ENCODE measurements at places on chromosomes 1 and 21.

DNA sequence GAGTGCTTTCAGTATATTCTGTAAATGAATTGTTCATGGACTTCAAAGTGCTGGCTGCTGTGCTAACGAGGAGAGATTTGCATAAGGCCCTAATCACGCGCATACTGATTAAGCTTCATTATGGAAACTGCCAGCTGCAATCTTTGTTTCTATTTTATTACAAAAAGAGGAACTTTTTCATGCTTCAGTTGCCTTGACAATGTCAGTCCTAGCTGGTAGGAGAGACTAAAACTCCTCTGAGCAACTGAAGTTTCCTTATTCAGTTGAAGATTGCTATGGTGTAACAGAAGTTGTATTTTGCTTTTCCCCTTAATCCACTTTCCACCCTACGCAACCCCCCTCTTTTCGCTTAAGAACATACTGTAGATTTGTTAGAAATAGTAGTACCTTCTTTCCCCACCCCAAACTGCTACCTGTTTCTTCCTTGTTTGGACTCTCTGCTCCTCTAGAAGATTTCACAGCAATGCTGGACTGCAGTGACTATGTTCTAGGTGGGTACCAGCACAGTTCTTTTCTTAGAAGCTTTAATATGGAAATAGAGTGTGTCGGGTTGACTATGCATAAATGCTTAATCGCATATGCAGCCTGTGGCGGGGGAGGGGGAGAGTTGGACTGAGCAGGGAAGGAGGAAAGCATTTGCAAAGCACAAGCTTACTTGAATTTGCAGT, 108.3 kb downstream of the POU2F1 start:
- no peak for DNase-seq

GRCh38 chr1:88302843-88303486, 381.1 kb upstream of the PKN2 start:
- no peak for DNase-seq

DNA sequence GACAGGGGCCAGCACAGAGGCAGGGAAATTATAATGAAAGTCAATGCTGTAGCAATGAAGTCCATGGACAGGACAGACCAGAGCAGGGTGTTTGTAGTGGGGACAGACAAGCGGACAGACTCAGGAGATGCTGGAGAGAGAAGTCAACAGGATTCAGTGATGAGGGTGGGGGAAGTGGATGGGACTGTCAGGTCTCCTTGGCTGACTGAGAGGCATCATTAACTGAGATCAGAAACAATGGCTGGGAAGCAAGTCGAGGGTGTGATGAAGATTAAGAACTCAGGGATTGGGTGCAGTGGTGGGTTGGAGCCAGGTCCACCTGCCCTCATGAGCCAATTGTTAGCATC, 25.5 kb downstream of the CD58 start:
- DNase-seq, result no peak

DNA sequence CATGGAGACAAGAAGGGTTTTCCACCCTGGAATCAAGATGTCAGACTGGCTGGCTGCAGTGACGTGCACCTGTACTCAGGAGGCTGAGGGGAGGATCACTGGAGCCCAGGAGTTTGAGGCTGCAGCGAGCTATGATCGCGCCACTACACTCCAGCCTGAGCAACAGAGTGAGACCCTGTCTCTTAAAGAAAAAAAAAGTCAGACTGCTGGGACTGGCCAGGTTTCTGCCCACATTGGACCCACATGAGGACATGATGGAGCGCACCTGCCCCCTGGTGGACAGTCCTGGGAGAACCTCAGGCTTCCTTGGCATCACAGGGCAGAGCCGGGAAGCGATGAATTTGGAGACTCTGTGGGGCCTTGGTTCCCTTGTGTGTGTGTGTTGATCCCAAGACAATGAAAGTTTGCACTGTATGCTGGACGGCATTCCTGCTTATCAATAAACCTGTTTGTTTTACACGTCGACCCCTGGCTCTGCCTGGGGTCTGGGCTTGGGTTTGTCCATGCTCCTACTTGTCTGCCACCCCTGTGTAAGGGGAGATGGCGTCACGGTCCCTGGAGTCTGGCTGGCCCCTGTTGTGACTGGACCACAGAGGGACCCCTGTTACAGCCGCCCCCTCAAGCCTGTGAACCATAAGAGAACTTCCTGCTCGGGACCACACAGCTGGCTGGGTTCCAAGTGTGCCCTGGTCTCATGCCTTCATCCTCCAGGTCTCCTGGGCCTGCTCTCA, 20.9 kb upstream of the VPS13D start:
- peak; percentile 77 for DNase-seq

DNA sequence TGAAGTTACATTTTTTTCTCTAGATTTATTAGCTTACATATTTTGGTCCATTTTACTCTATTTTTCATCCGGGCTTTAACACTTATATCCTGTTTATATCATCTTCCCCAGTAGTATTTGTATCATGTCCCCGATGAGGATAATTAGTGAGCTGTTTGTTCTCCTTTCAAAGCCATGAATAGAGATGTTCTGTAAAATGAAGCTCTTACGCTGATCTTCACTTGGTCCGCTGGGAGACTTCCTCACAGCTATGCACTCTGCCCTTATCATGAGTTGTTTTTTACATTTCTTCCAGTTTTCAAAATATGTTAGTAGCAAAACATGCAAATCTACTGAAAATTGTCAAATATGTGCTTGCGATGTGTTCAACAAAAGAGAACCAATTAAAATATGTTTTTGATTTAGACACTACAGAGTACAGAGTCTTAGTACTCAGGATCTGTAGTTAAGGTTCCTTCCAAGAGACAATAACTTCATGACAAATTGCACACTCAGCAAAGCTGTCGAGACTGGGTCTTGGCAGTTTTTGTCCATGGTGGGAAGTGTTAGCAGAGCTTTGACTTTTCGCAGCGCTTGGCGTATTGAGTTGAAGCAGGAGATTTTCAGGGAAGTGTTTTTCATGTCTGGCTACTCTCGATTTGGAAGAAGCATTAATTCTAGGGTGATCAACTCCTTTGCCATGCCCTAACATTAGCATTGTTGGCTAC, 292.0 kb upstream of the ADAMTS5 start:
- DNase-seq, result no peak

- no peak for DNase-seq
Observed at GRCh38 chr1:67955591-67955990, 94.8 kb downstream of the DIRAS3 start.

GRCh38 chr1:84089867-84090266, 54.2 kb upstream of the PRKACB start:
- no peak for DNase-seq

DNA sequence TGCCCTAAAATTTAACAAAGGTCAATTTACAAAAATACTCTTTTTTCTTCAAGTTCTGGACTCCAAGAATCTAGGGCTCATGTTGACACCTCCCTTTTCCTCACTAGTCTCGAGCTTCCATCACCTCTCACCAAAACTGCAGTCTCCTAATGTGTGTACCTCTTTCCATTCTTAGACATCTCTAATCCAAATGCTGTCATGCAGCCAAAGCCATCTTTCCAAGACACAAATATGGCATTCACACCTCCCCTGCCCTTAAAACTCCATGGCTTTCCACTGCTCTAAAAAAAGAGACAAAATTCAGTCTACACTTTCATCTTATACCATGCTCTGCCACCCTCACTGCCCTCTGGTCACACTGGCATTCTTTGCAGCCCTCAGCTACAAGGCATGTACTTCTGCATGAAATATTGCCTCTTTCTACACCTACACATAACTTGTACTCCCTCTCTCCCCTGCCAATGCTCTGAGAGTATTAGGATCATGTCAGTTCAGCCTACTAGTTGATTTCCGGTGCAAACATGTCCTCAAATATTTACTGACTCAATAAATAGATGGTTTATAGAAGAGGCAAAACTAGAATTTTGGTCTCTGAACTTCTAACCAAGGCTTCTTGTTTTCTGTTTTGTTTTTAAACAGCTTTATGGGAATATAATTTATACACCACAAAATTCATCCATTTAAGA, 26.9 kb downstream of the ADSS2 start:
- no peak for DNase-seq

DNA sequence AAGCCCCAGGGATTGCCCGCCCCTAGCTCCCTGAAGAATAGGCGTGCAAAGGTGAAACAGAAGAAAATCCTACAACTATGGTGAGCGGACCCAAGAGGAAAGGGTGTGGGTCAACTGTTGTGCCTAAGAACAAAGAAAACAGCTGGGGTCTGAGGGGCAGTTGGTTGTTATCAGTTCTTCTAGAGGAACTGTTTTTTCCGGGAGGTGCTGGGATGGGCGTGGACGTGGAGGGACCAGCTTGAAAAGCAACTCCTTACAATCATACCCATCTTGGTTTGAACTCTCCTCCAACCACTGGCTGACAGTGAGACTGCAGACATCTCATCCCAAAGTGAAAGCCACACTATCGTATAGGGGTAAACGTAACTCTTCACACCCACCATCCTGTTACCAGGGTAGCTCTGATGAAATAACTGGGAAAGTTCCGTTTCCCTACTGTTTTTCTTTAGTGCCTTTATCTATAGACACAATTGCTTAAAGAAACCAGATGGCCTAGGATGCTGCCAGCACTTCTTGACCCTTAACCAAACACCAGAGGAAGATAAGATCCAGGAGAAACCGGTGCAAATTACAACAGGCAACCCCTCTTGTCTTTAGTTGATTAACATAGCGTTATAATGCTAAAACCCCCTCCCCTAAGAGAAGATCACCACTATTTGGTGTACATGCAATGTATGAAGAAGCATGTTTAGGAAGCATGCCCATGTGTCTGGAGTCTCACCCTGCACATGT, 25.6 kb upstream of the FAM89A start:
- no peak for DNase-seq

DNA sequence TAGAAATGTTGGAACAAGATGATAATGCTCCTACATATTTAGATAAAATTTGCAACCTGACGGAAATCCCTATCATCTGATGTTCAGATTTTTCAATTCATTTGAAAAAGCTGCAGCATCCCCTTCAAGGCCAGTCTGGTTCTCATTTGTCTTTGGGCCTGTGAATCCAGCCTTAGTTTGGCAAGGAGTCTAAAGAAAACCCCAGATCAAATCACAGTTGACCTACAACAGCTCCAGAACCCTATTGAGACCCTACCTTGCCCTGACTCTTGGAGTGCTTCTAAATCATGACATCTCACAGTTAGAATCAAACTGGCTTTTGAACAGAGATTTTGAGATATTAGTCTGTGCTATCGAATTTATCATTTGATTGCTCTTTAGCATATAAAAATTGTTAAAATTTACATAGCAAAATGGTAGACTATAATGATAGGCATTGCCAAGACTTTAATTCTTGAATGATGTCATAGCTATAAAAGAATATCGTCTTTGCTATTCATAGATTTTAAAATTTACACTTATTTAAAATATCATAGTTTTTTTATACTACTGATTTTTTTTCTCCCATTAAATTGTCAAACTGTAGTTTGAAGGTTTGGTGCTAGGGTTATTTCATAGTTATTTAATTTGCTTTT, 2.2 kb downstream of the PPP2R5A start:
- DNase-seq, result no peak

GRCh38 chr1:101520302-101520701, 283.5 kb downstream of the S1PR1 start:
- DNase-seq, result peak; percentile 48

DNA sequence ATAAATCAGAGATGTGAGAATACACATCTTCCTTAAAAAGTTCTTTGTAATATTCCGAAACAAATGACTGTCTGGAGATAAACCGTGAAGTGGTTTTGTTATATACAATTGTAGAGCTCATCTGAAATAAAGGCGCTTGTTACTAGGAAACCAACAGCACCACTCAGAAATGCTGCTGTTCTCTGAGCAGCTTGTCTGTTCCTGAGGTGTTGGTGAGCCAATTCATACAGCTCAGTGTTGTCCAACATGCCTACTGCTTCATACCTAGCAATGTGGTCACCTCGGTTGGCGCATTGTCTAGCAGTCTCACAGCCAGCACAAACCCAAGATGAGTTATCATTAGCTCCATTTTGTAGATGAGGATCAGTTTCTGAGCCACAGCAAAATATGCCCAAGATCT, 44.4 kb downstream of the GFI1 start:
- no peak for DNase-seq

All from NCI-H1092 (cell line).